Kidney epithelial cell (primary cell): ENCODE measurements at places on chromosomes 2 and 18.

DNA sequence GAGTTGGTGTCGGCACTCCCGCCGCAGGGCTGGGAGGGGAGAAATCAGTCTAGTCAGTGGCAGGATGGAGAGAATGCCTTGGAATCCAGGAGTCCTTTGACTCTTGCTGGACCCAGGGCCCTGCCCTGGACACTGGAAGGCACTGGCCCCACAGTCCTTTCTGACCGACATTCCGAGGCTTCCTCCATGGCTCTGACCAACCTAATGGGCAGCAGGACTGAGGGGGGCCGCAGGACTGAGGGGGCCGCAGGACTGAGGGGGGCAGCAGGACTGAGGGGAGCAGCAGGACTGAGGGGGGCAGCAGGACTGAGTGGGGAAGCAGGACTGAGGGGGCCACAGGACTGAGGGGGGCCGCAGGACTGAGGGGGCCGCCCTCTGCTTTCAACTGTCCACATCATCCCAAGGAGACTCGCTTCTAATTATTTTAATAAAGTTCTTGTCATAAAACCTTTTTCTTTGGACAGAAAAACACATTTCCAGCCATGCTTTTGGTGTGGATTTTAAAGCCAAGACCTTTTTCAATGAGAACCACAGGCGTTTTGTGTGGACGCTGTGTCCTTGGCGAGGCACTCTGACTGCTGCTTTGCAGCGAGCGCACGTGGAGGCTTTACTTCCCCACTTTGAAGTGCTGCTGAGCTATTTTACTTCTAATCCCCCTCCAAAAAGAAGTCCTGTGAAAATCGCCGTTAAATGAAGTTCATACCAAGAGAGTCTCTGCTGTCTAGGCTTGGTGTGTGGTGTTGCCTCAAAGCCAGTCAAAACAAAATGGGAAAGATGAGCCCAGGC, 226.1 kb downstream of the TWIST2 start:
- DNase-seq, result no peak

- DNase-seq, result no peak
Measured at GRCh38 chr2:176242276-176242675, 27.0 kb upstream of the MTX2 start.

DNA sequence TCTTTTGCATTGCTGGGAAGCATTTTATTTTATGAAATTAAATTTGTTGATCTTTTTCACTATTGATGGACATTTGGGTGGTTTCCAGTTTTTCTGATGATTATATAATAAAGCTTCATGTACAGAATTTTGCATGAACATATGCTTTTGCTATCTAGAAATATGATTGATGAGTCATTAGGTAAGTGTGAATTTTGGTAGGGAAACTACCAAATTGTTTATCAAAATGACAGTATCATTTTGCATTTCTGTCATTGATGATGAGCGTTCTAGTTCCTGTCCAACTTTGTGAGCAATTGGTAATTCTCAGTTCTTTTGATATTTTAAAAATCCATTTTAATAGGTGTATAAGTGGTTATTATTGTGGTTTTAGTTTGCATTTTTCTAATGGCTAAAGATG, 67.7 kb downstream of the TAF4B start:
- no peak for DNase-seq

DNA sequence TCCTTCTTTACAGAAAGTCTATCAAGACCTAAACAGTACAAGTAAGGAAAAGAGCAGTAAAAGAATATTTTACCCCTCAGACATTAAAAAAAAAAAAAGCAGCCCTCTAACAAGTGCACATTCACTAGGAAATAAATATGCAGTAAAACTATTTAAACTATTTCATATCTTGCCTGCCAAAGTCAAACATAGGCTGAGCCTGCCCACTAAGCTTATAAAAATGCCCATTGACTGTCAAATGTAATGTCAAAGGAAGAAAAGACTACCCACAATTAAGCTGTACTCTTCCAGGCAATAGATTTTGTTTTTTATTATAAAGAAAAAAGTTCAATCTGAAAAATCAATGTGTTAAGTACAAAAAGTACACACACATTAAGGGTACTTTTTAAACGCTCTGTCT, 11.8 kb downstream of the ALS2 start:
- no peak for DNase-seq

GRCh38 chr2:160358046-160358445, 135.6 kb downstream of the RBMS1 start:
- DNase-seq, result no peak
